Fibroblast of lung (primary cell): ENCODE measurements at places on chromosomes 5 and 9. TPM values are rescaled to one million over a fixed set of nuclear protein-coding genes. Genes with fewer than 3 reads are reported as not detected.
A peak's percentile ranks its signal among the peaks of the same experiment; 100 is the strongest.

The CORO2A gene
- under 0.01 and 0.50 TPM in 2 replicates for total RNA-seq

The SLC27A6 gene
- 0.17 and 0.26 TPM in 2 replicates for total RNA-seq

The GABRA1 gene
- not detected in 2 replicates for total RNA-seq

DNA sequence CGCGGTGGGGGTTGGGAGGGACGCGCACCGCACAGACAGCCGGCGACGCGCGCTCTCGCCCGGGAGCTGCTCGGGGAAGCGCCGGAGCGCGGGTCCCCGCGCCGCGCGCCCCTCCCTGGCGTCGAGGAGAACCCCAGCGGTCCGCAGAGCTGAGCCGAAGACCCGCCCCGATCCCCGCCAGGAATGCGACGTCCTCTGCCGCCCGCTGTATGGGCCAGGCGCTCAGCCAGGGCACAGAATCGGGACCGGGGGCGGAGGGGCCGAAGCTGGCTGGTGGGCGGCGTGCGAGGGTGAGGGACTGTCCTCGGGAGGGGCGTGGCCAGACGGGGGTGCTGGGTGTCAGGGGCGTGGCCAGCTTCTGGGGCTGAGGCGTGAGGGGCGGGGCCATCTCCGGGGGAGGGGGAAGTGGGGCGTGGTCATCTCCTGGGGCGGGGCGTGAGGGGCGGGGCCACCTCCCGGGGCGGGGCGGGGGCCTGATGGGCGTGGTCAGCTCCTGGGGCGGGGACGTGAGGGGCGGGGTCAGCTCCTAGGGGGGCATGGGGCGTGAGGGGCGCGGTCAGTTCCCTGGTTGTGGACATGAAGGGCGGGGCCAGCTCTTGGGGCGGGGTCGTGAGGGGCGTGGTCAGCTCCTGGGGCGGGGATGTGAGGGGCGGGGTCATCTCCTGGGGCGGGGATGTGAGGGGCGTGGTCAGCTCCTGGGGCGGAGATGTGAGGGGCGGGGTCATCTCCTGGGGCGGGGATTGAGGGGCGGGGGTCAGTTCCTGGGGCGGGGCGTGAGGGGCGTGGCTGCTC lies 965 bp downstream of the PTGDS start:
- peaks cover 4% of the 10 kb centered on the region for H3K27me3 ChIP-seq
- H3K4me3 ChIP-seq: peak overlapping the region; percentile 55
- DNase-seq: peak; percentile 62
- no peaks in the 10 kb centered on the region for H3K36me3 ChIP-seq

DNA sequence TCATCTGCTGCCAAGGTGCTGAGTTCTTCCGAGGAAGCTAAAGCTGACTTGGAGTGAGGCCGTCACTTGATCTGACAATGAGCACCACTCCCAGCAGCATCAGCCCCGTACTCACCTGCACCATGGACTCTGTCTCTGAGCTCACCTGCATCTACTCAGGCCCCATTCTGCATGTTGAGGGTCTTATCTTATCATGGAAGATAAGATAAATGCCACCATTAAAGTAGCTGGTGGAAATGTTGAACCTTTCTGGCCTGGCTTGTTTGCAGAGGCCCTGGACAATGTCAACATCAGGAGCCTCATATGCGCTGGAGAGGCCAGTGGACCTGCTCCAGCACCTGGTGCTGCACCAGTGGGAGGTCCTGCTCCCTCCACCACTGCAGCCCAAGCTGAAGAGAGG lies 35.0 kb upstream of the HMGCS1 start:
- no peaks in the 10 kb centered on the region for H3K4me1 ChIP-seq
- H3K27ac ChIP-seq: no peak overlapping the region
- no peak overlapping the region for H3K4me3 ChIP-seq
- H3K27me3 ChIP-seq: peaks cover 2% of the 10 kb centered on the region
- DNase-seq: no peak

- H3K27me3 ChIP-seq: peaks cover 2% of the 10 kb centered on the region
- DNase-seq: peak; percentile 7
- H3K4me3 ChIP-seq: no peak overlapping the region
- H3K36me3 ChIP-seq: no peaks in the 10 kb centered on the region
These were observed 20.2 kb upstream of the ALDOB start for GRCh38 chr9:101455656-101456240.

GRCh38 chr9:36893911-36894310 lies 140.2 kb downstream of the PAX5 start:
- no peak for DNase-seq
- no peak overlapping the region for H3K4me3 ChIP-seq

DNA sequence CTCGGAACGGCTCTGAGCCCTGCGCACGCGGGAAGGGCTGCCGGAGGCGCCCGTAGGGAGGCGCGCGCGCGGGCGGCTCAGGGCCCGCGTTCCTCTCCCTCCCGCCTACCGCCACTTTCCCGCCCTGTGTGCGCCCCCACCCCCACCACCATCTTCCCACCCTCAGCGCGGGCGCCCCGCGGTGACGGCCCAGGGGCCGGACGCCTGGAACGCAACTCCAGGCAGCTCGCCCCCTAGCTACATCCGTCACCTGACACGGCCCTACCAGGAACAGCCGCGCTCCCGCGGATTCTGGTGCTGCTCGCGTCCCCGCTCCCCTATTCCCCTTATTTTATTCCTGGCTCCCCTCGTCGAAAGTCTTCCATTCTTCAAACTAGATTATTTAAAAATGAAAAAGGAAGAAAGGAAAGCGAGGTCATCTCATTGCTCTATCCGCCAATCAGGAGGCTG lies at the start of gene CDKN2B-AS1:
Gene CDKN2B-AS1, plus strand, starts transcription at position 236 of the 450 bp plus-strand sequence.
- DNase-seq: peak; percentile 58
- peaks cover 4% of the 10 kb centered on the region for H3K4me1 ChIP-seq
- peak within 1 kb of the TSS; percentile 84 for H3K4me3 ChIP-seq
- H3K27me3 ChIP-seq: no peaks in the 10 kb centered on the region

GRCh38 chr5:118597543-118597942 lies 390.8 kb downstream of the DTWD2 start:
- DNase-seq: no peak
- H3K36me3 ChIP-seq: no peaks in the 10 kb centered on the region
- H3K27me3 ChIP-seq: no peaks in the 10 kb centered on the region
- no peak overlapping the region for H3K27ac ChIP-seq

DNA sequence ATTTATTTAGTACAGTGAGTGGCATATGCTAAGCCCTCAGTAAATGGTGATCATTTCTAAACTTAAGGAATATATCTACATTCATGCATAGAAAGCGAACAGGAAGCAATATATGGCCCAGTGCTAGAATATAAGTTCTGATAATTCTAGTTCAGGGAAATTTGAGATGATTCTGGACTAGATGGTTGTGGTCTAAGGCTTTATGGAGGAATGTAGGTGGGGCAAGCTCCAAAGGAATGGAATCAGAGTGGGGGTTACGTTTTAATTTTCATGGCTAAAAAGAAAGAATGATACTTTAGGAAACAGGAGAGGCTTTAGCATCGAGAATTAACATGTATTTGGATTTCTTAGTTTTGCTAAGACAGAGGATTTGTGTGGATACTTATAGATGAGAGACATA lies 56.1 kb downstream of the MTREX start:
- no peak overlapping the region for H3K27ac ChIP-seq
- H3K27me3 ChIP-seq: no peaks in the 10 kb centered on the region
- no peaks in the 10 kb centered on the region for H3K4me1 ChIP-seq

GRCh38 chr5:45383985-45384384 lies 312.2 kb downstream of the HCN1 start:
- H3K36me3 ChIP-seq: no peaks in the 10 kb centered on the region
- no peak for DNase-seq
- no peaks in the 10 kb centered on the region for H3K27me3 ChIP-seq
- H3K4me1 ChIP-seq: no peaks in the 10 kb centered on the region

DNA sequence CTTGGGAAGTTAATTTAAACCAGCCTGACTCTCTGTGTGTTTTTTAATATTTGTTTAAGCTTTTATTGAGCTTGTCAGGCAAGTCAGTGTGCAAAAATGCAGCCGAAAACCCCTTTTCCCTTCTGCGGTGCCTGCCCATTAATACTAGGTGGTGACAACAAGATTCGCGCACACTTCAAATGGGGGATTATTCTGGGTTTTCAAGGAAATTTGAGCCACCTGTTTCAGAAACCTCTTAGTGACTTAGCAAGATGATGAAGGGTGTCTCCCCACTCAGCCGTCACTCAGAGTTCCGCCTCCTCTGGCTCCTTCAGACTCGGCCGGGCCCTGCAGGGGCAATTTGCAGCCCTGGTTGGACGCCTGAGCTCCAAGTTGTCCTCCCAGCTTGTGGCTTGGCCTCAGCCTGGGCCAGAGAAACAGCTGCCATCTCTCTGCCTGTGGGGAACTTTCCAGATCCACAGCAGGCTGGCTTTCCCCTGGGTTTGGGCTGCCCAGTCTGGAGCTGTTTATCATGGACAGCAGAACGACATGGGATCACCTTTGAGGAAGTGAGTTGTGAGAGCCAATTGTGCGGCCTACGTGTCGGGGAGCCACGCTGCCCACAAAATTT lies 75.9 kb downstream of the SPRY4 start:
- no peaks in the 10 kb centered on the region for H3K36me3 ChIP-seq
- no peaks in the 10 kb centered on the region for H3K27me3 ChIP-seq
- H3K27ac ChIP-seq: no peak overlapping the region

DNA sequence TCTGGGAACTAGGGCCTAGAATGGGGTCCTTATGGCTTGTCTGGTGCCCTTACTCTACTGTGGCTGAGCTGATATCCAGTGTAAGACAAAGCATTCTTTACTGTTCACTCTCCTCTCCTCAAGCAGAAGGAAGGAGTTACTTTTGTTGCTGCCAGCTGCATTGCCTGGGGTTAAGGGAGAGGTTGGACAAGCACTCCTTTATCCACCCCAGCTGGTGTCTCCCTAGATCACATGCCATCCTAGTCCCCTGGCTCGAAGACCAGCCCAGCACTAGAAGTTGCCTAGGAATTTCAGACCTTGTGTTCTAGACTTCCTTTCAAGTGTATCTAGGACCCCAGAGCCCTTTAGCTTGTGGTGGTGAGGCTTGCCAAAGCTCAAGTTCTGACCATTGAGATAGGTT lies 1051.5 kb upstream of the C9orf72 start:
- no peaks in the 10 kb centered on the region for H3K27me3 ChIP-seq
- H3K4me1 ChIP-seq: no peaks in the 10 kb centered on the region
- H3K36me3 ChIP-seq: no peaks in the 10 kb centered on the region
- no peak overlapping the region for H3K4me3 ChIP-seq

GRCh38 chr5:116765441-116765840 lies 190.8 kb upstream of the SEMA6A start:
- H3K36me3 ChIP-seq: no peaks in the 10 kb centered on the region
- H3K4me3 ChIP-seq: no peak overlapping the region
- no peaks in the 10 kb centered on the region for H3K27me3 ChIP-seq
- no peak overlapping the region for H3K27ac ChIP-seq

DNA sequence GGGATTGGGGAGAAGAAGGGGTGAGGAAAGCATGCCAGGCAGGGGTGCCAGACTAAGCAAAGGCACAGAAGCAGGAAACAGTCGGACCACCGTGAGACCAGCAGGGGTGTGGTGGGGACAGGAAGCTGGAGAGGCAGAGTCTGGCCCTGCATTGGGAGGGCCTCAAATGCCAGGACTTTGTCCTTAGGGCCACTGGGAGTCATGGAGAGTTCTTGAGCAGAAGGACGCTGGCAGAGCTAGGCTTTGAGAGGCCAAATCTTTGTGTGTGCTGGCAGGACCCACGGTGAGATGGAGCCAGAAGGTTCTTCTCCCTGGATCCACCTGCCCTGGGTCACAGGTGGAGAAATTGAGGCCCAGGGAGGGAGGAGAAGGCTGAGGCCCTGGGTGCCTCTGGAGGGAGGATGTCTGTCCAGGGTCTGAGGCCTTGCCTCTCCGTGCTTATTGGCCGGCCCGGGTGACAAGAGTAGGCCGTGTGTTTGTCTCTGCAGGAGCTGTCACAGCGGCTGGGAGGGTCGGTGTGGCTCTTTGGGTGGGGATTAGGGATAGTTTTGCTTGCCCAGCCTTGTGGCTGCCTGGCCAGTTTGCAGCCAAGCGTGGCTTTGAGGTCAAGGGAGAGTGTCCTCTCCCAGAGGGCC lies 1.8 kb upstream of the ENG start:
- no peak for DNase-seq
- no peak overlapping the region for H3K27ac ChIP-seq
- no peak overlapping the region for H3K4me3 ChIP-seq
- H3K4me1 ChIP-seq: peaks cover 11% of the 10 kb centered on the region

GRCh38 chr9:91693226-91693625 lies 256.8 kb downstream of the ROR2 start:
- no peak for DNase-seq
- no peaks in the 10 kb centered on the region for H3K36me3 ChIP-seq
- no peaks in the 10 kb centered on the region for H3K27me3 ChIP-seq
- H3K4me3 ChIP-seq: no peak overlapping the region

DNA sequence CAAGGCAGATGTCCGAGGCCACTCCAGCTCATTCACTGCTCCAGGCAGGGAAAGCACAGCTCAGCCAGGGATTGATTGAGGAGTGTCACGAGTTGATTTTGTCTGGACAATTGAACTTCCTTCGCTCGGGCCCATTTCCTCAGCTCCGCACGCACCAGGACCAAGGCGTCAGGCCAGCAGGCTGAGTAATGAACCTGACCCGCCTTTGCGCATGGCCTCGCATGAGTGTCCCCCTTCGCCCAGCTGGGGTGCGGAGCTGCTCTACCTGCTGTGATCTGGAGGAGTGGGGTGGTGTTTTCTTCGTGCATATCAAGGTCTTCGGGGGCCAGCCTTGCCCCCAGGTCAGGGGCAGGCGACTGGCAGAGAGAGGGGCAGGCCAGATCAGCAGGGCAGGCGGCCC lies 44.0 kb downstream of the VAV2 start:
- H3K4me3 ChIP-seq: no peak overlapping the region
- no peak overlapping the region for H3K27ac ChIP-seq
- DNase-seq: peak; percentile 56

GRCh38 chr5:135714126-135714894 lies 120.2 kb upstream of the SLC25A48 start:
- H3K27me3 ChIP-seq: peaks cover 9% of the 10 kb centered on the region

GRCh38 chr5:14229181-14229580 lies 86.0 kb downstream of the TRIO start:
- no peak overlapping the region for H3K4me3 ChIP-seq
- no peaks in the 10 kb centered on the region for H3K27me3 ChIP-seq
- H3K27ac ChIP-seq: no peak overlapping the region
- H3K36me3 ChIP-seq: no peaks in the 10 kb centered on the region
- DNase-seq: no peak
- H3K4me1 ChIP-seq: peaks cover 8% of the 10 kb centered on the region

GRCh38 chr5:132210944-132211343 lies 16.7 kb downstream of the P4HA2 start:
- H3K27ac ChIP-seq: no peak overlapping the region
- H3K4me1 ChIP-seq: peaks cover 11% of the 10 kb centered on the region
- no peak overlapping the region for H3K4me3 ChIP-seq
- no peaks in the 10 kb centered on the region for H3K27me3 ChIP-seq
- peaks cover 24% of the 10 kb centered on the region for H3K36me3 ChIP-seq

- H3K27ac ChIP-seq: no peak overlapping the region
- H3K27me3 ChIP-seq: no peaks in the 10 kb centered on the region
- no peaks in the 10 kb centered on the region for H3K4me1 ChIP-seq
These were observed 4.1 kb upstream of the HDHD3 start for GRCh38 chr9:113380869-113381378.

DNA sequence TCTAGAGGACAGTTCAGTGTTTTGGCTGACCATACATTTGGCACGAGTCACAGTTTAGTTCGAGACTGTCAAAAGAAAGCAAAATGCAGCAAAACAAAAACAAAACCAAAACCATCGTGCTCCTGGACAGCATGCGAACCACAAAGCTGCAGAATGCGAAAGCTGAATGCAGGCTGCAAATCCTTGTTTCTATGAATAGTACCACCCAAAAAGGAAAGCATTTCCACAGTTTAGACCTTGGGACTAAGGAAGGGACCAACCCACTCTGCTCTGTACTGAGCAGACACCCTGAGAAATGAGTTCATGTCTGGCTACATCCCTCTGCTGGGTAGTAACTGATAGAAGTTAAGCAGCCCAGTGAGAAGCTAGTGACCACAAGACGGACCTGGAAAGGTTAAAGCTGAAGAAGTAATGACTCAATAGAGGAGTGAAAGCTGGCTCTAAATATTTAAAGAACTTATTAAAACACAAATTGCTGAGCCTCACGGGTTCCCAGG lies 3.9 kb downstream of the GCNT4 start:
- H3K27ac ChIP-seq: no peak overlapping the region
- H3K27me3 ChIP-seq: no peaks in the 10 kb centered on the region
- DNase-seq: no peak
- H3K4me1 ChIP-seq: peaks cover 12% of the 10 kb centered on the region
- H3K4me3 ChIP-seq: no peak overlapping the region
